NCI-H2081 treated with DMSO at 0.1 percent for 48 hours (cell line): ENCODE measurements at places on chromosomes 2 and 18.

DNA sequence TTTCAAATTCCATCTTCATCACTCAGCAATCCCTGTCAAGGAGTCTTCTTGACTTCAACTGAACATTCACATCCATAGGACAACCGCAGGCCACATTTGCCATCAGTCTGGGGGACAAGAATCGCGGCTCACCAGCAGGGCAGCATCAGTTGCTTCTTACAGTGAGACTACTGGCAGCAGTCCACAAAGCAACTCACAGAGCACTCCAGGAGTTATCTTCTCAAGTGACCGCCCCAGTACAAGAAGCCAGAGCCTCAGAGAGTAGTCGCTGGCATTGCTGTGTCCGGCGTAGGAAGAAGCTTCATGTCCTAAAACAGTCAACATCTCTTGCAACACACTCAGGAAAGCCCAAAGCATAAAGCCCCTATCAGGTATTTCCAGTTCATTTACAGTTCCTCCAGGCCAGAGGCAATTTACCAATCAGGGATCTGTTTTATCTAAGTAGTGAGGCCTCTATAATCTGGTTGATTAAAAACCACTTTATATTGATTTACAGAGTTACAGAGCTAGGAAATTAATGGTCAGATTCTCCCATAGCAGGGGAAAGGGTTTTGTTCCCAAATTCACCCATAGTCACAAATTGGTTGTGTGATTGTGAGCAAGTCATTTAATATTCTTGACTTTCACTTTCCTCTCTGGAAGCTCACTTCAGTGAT lies 177.3 kb downstream of the NBAS start:
- no peak for DNase-seq

DNA sequence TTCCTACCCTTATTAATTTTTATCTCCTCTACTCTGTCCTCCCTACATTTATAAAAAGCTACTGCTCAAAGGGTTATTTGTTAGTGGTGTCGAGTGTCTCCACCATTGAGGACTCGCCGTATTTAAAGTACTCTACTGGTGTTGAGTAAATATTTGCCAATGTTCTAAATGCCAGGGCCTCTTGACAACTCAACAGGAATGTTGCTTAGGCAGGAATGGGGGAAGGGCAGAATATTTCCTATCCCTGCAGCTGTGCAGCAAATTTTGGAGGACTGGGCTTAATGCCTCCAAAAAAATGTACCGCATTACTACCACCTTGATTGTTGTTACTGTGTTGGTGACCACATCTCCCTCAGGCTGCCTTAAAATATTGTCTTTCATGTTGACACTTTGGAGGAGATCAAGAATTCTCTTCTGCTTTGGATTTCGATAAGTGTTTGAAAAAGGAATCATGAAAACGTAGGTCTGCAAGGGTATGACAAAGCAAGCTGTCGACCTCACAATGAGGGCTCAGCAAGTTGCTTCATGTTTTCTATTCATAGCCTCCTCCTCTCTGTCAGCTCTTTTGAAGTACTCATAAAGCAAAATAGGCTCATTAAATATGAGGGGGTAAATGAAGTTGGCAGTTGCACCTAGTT lies 84.3 kb downstream of the EFEMP1 start:
- DNase-seq, result peak; percentile 73

DNA sequence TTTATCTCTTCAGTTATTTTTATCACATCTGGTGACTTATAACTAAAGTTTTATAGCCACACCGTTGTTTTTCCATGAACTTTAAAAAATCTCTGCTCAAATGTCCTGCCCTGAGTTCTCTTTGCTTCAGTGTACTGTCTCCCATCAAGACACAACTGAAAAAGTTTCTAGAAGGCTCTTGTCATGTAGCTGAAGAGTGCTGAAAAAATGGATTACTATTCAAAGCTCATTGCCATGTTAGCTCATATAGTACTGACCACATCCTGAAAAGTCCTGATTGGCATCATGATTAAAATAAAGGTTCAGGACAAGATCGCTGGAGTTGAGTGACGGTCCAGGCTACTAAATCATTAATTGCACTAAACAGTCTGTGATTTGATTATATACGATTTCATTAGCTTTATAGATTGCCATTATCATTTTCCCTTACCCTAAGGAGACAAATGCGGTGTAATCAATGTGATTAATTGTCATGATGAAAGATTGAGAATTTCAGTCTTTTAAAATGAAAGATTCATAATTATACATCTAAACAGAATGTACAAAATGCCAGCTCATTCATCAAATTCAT lies 62.2 kb downstream of the MFSD6 start:
- no peak for DNase-seq

GRCh38 chr2:205367331-205367935 lies 314.9 kb upstream of the NRP2 start:
- no peak for DNase-seq

GRCh38 chr2:145654746-145655145 lies 1134.8 kb upstream of the ZEB2 start:
- no peak for DNase-seq

DNA sequence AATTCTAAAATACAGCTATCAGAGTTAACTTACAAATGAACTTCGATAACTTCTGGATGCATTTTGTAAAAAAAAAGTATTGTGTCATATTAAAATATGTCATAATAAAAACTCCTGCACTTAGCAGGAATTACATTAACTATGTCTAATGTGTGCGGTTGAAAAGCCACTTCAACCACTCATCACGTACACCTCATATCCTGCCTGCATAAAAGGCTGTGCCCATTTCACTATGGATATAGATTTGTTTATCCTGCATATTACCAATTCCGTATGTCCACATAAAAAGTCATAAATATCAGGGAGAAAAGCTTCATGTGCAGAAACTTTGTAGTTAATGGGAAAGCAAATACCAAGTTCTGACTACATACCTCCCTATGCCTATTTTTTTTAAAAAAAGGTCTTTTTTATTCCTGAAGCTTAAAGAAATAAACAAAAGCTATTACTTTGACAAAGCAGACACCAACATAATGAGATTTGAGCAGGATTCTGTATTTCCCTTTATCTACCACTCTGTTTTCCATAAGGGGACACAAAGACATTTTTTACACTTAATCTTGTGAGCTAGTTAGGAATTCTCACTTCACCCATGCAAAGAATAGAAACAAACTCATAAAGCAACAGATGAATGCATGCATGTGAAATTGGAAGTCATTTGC lies 96.1 kb downstream of the PPP1R1C start:
- no peak for DNase-seq

DNA sequence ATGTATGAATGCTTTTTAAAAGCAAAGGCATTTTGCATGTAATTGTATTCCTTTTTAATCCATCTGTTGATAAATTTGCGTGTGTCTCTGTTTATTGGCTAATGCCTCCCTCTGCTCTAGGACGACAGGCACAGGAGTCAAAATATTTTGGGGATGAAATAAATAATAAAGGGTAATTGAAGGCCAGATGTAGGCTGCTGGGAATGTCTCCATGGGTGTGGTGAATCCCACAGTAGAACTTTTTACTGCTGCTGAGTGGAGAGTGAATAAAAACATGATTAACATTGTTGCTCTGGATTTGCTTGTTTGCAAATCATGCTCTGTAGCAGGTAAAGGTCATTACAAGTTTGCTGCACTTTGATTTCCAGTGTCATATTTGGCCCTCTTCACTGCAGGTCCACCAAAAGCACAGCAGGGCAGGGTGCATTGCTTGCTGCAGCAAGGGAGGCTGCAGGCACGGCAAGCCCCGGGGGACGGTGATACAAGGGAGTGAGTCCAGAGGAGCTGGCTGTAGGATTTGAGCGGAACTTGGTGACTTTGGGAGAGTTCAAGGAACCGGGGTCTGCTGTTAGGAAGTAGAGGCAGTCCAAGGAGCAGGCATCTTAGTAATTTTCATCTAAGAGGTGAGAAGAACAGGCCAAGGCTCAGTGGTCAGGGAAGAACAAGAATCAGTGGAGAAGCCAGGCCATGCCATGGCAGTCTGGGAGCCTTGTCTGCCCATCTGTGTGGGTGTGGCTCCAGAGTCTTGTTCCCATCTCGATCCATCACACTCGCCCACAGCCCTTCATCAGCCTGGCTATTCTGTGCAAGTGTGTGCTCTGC lies 201.5 kb upstream of the RAB6C start:
- no peak for DNase-seq

GRCh38 chr2:32719430-32719829 lies 91.6 kb downstream of the TTC27 start:
- no peak for DNase-seq

DNA sequence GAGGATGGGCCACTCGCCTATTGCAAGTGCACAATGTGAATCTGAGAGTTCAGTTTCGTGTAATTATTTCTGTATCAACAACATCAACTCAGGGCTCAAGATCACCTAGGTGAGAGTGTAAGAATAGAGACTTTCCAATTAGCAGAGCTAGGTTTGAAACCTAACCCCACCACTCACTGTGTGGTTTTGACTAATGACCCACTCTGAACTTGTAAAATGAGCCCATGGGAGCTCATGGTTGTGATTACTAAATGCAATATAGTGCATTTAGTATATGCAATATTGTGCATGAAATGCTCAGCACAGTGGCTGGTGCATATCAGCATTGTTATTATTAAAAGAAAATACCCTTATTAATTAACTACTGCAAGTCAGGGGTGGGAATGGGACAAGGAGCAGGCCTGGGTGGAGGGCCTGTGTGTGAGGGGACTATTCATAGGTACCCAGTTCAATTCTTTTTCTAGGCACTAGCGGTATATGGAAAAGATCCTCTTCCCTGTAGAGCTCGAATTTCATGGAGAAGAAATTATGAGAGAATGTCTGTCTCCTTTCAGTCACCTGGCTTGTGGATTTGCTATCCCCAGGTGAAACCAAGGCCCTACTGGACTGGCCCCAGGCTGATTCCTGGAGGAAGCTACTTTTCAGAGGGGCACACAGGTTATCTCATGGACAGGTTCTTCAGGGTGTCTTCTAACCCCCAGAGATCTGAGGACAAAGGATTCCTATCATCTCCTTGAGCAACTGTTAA lies 169.5 kb downstream of the GFPT1 start:
- DNase-seq, result no peak

- no peak for DNase-seq
These were observed 344.8 kb downstream of the MTX2 start for GRCh38 chr2:176614049-176614448.

DNA sequence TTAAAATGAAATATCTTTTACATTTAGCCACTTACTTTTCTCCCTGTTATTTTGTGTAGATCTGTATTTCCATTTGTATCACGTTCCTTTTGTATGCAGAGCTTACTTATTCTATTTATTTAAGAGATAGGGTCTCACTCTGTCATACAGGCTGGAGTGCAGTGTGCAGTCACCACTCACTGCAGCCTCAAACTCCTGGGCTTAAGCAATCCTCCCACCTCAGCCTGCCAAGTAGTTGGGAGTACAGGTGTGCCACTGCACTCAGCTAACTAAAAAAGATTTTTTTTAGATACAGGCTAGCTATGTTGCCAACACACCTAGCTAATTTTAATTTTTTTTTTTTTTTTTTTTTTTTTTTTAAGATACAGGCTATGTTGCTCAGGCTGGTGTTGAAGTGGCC lies 10.9 kb downstream of the PTPN18 start:
- no peak for DNase-seq

- no peak for DNase-seq
These were observed 694.6 kb upstream of the ACVR2A start for GRCh38 chr2:147150241-147150635.

DNA sequence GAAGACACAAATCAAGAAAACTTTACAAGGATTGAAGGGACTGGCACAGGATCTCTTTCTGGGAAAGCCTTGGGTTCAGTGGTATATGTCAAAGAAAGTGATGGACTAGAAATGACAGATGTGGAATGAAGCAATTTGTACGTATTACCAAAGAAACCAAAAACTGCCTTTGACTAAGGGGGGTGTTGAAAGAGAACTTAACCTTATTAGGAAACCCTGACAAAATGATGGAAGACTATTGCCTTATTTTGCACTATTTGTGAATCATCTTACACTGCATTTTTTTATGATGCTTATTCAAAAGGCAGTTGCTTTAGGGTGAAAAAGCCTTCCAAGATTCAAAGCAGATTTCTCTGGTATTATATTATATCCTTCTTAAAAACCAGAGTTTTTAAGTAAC lies 4.0 kb downstream of the TSGA10 start:
- no peak for DNase-seq

- no peak for DNase-seq
These were observed 373.4 kb downstream of the LPIN1 start for GRCh38 chr2:12119841-12120240.

DNA sequence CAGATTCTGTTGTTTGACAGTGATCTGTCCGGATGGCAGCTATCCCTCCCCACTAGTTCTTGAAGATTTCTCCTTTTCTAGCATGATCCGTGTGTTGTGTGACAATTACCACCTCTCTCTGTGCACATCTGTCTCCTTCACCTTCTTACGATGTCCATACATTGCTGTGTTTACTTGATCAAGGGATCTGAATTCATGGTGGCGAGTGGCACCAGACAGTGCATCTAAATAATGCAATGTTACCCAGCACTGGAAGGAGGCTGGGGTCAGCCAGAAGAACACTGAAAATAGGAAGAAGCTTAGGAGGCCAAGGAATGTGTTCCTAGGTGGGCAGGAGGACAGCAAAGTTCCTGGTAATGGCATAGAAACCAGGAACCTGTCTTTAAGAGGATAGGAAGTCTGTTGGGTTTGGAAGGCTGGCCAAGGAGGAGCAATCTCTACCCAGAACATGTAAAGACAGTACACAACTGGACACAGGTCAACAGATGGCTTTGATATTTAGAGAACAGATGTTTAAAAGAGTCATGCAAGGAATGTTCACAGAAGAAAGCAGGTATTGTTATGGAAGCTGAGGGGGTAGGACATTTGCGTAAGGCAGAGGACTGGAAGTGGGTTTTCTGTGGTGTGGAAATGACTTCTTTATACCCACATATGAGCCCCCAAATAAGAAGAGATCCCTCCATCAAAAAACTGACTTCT lies 126.4 kb downstream of the HRH4 start:
- DNase-seq, result no peak

- DNase-seq, result peak; percentile 91
These were observed 46.7 kb downstream of the FANCL start for GRCh38 chr2:58194458-58194857.

GRCh38 chr2:218799990-218800389 lies 18.0 kb downstream of the CYP27A1 start:
- DNase-seq, result no peak

GRCh38 chr2:149009576-149010461 lies 28.7 kb upstream of the LYPD6B start:
- DNase-seq, result no peak

GRCh38 chr2:196181484-196181883 lies 10.1 kb upstream of the STK17B start:
- DNase-seq, result no peak

- no peak for DNase-seq
These were observed 4.9 kb downstream of the ALPK2 start for GRCh38 chr18:58624011-58624410.

- no peak for DNase-seq
These were observed 196.7 kb upstream of the SPHKAP start for GRCh38 chr2:228378233-228378632.
